GM12891 (cell line): ENCODE measurements at places on chromosomes 2 and 18.

DNA sequence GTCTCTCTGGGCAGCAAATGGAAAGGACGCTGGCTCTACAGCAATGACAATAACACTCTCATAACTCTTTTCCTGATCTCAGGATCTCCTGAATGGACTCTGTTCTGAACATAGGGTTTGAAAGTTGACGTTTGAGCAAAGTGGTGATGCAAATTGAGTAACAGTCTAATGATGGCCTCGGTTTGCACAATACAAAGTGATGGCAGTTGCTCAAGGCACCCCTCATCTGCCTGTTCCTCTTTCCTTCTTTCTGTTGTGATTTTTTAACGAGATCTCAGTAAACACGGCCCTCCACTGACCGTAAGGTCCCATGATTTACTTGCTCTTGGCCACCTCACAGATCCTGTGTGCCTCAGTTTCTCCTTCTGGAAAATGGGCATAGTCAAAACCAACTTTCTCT lies 303.6 kb downstream of the SLC8A1 start:
- no peak for DNase-seq

DNA sequence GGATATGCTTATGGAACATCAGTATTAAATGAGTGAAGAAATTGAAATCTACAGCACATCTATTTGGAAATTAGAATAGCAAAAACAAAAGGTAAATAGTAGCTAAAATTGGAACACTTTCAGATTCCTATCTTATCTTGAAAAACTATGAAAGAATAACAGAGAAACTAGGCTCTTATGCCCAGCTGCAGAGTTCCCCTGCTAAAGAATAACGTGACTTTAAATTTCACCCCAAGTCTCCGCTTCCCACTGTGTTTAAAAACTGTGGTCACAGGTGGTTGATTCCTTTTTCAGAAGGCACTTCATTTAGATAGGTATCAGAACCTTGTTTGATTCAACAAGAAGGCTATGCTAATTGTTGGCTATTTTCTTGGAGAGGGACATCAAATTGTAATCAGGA lies 30.1 kb downstream of the ARHGAP28 start:
- no peak for DNase-seq

GRCh38 chr2:168120730-168121129 lies 126.7 kb downstream of the STK39 start:
- DNase-seq: no peak

DNA sequence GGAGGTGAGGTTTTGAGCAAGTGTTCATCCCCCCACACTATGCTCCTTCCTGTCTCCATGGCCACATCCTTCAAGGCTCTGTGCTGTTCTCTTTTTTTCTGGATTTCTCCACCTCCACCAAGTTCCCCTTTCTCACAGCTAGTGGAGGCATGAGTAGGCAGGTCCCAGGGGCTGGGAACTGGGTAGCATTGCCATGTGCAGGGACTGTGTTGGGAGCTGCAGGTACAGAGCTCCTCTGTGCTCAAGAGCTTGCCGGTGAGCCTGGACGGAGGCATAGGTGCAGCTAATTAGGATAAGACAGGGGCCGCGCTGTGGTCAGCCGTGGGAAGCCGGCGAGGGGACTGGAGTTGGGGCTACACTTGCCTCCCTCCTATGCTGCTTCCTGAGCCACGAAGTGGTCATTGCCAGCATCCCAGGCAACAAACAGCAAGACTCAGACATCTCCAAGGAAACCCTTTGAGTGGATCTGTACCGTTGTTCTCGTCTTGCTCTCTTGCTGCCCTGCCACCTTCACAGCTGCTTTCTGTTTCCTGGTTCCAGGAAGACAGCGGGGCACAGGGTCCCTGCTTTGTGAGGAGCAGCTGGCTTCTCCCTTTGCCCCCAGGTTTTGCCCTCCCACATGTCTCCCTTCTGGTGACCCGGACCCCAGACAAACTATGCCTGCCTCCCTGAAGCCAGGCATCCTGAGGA lies 36.9 kb downstream of the ATOH8 start:
- no peak for DNase-seq

DNA sequence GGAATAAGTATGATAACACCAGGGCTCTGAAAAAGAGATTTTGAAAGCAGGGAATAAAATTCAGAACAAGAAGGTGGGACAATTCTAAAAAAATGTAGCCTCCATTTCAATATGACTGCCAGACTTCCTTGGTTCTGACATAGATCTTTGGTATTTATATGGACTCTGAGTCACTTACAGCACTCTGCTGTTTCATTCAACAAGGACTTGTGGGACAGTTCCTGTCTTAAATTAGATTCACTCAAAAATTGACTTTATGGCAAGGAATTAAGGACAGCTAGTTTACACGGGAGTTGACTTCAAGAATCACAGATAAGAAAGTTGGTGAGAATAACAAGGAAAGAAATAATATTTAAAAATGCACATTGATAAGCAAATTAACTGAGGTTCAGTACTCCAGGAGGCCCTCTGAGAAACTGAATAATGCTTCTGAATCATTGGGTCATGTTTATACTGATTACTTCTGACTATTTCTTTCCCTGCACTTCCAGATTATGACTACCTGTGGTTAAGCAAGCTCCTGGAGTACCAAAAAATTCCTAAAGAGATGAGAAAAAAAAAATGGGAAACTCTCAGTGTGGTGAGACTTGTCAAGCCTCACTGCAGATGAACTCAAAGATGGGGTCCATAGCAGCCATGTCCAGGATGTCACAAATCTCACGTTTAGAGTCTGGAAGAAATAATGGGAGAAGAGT lies 828.3 kb upstream of the PIK3C3 start:
- DNase-seq: no peak
